Cerebellar nuclear complex (tissue), 1 donor: ENCODE measurements at places on chromosomes 6 and 20.

GRCh38 chr6:111162504-111162903 lies 75.2 kb downstream of the SLC16A10 start:
- no peak for DNase-seq

DNA sequence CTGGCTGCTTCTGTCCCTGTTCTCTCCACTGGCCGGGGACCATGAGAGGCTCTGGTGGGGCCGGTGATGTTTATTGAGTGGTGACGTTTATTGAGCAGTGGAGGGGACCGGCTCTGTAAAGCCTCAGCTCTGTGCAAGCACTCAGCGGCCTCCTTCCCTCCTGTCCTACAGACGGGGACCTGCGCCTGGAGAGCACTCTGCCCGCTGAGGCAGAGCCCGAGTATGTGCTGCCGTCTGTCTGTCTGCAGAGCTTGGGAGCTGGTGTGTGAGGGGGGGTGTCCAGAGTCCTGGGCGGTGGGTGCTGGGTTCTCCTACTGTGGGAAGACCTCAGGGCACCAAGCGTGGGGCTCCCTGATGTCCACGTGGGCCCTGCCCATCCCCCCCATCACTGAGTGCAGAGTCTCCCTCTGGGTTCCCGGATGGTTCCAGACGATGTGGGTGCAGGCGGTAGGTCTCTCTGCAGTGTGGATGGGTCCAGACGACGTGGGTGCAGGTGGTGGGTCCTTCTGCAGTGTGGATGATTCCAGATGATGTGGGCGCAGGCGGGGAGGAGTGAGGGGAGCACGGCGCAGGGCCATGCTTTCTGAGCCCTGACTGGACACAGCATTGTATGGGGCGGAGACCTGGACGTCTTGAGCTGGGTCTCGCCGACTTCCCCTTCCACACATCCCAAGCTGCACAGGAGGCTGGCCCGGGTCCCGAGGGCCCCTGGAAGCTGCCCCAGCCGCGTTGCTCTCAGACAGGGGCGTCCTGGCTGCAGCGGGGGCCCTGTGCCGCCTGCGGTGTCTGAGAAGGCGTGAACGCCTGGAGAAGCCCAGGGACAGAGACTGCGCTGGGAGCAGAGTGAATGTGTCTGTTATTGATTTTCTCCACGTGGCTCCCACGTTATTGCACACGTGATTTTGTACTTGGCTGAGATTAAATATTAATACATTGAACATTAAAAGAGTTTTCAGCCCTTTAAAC lies 14.9 kb upstream of the BHLHE23 start:
- no peak for DNase-seq

GRCh38 chr20:22583773-22584521 lies 425 bp downstream of the FOXA2 start:
- DNase-seq: no peak

DNA sequence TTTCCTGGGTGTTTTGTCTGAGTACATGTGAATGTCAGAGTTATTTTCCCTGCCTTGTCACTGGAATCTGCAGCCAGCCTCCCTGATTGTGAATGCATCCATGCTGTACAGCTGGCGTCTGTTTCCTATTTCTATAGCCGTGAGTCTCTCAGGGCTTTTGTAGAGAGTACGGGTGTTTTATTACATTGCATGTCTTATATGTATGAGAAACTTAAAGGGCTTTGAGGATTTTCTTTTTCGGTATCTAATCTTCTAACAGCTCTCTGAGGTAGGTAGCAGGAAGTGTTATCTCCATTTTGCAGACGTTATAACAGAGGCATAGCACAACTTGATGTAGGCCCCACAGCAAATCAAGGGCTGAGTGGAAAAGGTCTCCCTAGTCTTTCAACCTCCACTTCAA lies 272.9 kb downstream of the PRL start:
- no peak for DNase-seq

- DNase-seq: no peak
Measured at GRCh38 chr6:136604928-136605510, 54.8 kb upstream of the MAP7 start.

GRCh38 chr6:117169781-117170281 lies 95.5 kb upstream of the VGLL2 start:
- no peak for DNase-seq

- no peak for DNase-seq
Measured at GRCh38 chr6:125924169-125924568, 32.4 kb upstream of the HINT3 start.

DNA sequence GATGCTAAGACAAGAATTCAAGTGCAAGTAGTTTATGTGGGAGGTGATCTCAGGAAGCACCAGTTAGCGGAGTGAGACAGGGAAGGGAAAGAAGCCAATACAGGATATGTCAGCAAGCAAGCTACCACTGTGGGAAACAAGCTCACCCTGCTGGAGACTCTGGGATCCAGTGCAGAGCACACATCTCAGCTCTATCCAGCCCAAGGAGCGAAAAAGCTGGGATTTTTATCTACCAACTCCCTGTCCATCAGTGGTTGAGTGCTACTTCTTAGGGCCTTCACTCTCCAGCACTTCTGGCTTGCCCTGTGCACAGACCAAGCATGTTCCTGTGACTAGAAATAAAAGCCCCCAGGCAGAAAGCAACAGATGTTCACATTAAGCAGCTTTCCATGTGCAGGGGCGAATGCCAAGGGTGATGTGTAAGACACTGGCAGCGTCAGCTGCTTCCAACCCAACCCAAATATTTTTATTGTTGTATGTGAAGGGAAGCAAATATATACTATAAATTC lies 10.8 kb upstream of the RNF24 start:
- no peak for DNase-seq

- DNase-seq: no peak
Measured at GRCh38 chr6:41040101-41040939, 1.3 kb upstream of the UNC5CL start.

GRCh38 chr6:23535101-23535500 lies 590.9 kb upstream of the NRSN1 start:
- DNase-seq: no peak

- DNase-seq: no peak
Measured at GRCh38 chr20:3995749-3996320, 19.5 kb downstream of the RNF24 start.

DNA sequence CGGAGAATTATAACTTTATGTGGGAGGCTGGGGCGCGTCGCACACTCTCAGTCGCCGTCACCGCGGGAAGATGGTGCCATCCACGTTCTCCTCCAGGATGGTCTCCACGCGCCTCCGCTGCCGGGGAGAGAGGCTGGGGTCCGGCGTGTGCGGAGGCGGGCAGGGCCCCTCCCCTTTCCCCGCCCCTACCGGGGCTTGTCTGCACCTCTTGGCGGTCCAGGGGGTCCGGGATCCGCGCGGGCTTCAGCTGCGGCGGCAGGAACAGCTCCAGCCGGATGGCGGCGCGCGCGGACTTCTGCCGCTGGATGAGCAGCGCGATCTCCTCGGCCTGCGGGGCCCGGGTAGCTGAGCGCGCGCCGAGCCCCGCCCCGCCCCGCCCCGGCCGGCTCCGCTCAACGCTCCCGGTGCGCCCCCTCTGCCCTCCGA lies 807 bp downstream of the LKAAEAR1 start:
- no peak for DNase-seq

DNA sequence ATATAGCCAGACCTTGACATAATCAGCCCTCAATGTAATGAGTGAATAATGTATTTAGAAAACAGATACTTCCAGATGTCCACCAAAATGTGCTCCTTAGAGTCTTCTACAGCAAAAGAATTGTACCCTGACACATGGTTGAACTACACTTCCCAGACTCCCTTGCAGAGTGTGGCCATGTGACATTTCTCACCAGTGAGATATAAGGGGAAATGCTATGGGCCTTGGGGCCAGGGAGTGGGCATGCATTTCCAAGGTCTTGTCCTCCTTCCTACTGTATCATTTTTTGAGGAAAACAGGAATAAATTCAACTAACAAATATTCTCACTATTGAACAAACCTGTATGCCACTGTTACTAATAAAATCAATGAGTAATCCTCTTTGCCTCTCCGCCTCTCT lies 211.4 kb upstream of the SMLR1 start:
- no peak for DNase-seq

- DNase-seq: no peak
Measured at GRCh38 chr6:40442591-40442990, 144.6 kb downstream of the LRFN2 start.

DNA sequence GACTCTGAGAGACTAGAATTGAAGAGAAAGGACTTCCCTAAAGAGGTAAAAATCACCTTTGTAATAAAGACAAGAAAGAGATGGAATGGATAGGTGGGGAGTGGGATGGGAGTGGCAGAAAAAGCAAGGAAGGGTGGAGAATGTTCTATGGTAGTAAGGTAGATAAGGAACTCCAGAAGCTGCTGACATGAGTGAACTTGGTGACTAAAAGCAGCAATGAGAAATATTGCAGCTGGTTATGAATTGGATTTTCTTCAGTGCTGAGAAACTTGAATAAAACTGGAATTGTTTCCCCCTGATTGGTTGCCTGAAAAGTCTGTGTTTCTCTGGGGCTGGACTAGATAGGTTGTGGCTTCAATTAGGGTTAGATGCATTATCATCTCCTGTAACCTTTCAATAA lies 15.7 kb upstream of the DTNBP1 start:
- DNase-seq: no peak

DNA sequence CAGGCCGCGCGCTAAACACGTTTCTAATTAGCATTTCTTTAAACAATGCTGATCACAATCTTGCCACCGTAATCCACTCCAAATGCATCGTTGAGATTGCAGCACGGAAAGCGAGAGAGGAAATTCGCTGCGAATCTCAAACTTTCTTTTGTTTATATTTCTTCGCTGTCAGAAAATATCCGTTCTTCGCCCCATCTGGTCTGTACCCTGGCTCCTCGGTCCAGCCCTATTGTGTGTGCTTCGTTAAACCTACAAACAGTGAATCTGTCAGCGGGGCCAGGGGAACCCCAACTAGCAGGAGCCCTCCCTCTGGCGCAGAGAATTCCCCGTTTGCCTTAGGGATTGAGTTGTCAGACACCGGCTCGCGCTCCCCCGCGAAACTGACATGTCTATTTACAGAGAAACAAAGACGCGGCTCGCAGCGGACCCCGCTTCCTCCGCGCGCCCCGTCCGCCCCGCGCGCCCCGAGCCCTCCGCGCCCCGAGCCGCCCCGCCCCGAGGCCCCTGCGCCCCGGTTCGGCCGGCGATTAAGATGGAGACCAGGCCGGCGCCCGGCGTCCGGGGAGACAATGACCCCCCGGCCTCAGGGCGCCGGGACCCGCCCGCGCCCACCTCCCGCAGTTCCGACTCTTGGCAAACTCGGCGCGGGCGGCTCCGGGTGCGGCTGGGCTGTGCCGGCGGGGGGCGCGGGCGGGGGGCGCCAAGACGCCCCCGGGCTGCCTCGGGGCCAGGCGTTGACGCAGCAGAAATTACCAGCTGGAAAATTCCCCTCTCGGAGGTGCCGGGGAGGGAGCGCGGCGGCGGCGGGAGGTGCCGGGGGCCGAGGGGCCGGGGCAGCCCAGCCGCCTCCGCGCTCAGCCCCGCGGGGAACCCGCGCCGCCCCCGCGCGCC lies 874 bp downstream of the ZBTB46 start:
- no peak for DNase-seq

DNA sequence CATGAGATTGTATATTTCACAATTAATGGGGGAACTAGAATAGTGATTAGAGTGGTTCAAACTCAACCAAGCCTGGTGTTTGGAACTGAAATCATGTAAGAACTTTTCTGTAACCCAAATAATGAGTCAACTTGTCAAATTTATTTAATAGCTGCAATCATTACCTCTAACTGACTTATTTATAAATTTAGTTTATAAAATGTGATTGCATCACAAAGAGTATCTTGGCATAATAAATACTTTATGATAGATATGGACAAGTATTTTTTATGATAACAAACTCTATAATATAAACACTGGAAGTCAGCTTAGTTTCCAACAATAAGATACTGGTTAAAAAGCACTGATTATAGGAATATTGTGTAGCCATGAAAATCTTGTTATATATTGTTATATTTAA lies 319.1 kb downstream of the RIMS1 start:
- DNase-seq: no peak

- DNase-seq: no peak
Measured at GRCh38 chr20:64244870-64245603, 10.5 kb upstream of the PCMTD2 start.

- DNase-seq: no peak
Measured at GRCh38 chr6:105072798-105073199, 107.0 kb downstream of the POPDC3 start.

DNA sequence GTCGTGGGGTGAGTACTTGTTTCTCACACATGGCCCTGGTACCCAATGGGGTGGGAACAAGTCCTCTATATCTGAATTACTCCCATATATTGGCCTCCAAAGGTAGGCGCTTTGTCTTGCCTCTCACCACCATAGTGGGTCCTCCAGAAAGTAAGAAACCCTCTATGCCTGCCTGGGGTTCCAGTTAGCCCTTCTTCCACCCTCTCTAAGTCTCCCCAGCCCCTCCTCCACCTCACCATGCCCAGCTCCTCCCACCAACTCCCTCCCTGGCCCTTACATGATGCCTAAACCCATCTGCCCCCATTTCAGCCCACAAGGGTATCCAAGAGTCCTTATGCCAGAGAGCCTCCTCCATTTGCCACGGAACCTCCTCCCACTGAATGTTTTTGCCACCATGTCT lies 884 bp downstream of the TSPO2 start:
- DNase-seq: no peak

GRCh38 chr6:165506657-165507056 lies 156.4 kb downstream of the PDE10A start:
- no peak for DNase-seq

- no peak for DNase-seq
Measured at GRCh38 chr20:5001174-5002076, at the start of gene SLC23A2. Gene SLC23A2, minus strand, starts transcription at chr20:5001510. Its CDS starts 68,948 bp downstream, at chr20:4932562.

GRCh38 chr6:53793318-53794136 lies 1.3 kb upstream of the LRRC1 start:
- DNase-seq: no peak

GRCh38 chr6:30981942-30982772 lies 1.4 kb upstream of the MUC21 start:
- DNase-seq: no peak

DNA sequence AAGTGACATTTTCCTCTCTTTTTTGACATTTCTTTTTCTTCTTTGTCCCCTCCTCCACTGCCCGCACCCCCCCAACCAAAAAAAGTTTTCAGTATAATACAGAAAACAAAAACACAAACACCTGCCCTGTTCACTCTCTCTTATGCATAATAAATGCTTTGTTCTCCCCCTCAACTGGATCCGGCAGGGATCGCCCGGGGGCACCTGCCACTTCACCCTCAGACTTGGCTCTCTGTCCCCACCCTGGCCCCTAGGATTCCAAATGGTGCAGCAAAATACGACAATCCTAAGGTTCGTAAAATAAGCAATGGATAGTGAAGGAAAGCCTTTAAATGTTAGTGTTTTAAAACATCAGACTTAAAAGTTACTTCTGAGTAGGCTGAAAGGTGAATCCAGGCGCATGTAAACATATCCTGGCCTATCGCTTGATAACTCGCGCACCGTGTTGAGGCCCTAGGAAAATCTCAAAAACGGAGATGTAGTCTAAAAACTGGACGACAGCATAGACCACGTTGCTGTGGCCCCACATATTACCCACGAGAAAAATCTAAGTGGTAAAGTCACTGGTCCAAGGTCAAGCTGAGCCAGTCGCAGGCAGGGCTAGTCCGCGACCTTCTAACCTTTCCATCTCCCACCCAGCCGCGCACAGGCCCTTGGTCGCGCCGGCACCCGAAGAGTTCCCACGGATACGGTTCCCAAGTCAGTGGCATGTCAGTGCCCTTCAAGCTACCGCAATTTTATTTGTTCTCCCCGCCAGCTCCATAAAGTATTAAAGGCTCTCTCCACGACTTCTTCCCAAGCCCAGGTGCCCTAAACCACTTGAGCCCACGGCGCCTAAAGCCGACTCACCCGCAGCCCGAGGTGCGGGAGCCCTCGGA lies 130.8 kb downstream of the OGFRL1 start:
- no peak for DNase-seq

GRCh38 chr6:162750776-162751175 lies 23.0 kb downstream of the PACRG start:
- DNase-seq: no peak

GRCh38 chr6:164947164-164947563 lies 362.2 kb downstream of the C6orf118 start:
- DNase-seq: no peak
